H7 (cell line): ENCODE measurements at places on chromosomes 1 and 21.

DNA sequence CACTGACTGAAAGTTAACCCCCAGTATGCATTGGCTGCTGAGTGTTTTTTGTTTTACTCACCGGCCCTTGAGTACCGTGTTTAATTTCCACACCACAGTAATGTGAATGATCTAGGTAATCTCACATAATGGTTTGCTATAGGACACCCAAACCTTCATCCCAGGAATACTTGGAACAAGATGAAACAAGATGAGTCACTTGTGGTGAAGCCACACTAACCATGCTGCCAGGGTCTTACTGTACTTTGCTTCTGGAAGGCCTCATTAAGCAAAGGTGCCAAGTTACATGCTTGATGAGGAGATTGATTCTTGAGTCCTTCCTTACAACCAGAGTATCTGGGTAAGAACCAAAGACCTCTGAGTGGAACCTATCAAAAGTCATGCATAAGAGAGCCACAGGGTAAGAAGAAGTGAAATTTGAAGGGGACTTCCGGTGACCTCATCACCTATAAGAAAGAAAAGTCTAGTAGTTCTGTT lies 163.3 kb downstream of the NRIP1 start:
- no peak for DNase-seq

DNA sequence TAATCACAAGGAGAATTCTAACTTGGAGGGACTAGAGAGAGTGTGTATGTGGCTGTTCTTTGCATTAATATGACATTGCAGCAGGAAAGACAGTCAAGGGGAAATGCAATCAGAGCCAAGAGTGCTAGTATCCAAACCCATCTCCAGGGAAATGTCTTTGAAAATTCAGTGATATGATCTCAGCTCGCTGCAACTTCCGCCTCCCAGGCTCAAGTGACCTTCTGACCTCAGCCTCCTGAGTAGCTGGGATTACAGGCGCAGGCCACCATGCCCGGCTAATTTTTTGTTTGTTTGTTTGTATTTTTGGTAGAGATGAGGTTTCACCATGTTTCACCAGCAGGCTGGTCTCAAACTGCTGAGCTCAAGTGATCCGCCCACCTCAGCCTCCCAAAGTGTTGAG lies 16.3 kb downstream of the VASH2 start:
- DNase-seq = no peak

GRCh38 chr1:69313118-69313517 lies 254.6 kb upstream of the LRRC7 start:
- no peak for DNase-seq

DNA sequence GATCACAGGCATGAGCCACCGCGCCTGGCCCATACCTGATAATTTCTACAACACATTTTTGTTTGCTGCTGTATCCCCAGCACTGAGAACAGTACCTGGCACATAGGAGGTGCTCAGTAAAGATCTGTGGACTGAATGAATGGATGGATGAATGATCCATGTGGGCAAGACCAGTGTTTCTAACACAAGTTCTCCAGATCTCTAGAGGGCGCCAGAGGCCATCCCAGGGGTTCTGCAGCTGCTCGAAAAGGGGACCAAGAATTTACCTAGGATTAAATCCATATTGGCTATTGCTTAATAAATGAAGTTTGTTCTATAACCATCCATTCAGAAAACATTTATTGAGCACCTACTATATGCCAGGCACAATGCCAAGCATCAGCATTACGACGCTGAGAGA lies 167.7 kb downstream of the ACTL8 start:
- DNase-seq = peak; percentile 82

DNA sequence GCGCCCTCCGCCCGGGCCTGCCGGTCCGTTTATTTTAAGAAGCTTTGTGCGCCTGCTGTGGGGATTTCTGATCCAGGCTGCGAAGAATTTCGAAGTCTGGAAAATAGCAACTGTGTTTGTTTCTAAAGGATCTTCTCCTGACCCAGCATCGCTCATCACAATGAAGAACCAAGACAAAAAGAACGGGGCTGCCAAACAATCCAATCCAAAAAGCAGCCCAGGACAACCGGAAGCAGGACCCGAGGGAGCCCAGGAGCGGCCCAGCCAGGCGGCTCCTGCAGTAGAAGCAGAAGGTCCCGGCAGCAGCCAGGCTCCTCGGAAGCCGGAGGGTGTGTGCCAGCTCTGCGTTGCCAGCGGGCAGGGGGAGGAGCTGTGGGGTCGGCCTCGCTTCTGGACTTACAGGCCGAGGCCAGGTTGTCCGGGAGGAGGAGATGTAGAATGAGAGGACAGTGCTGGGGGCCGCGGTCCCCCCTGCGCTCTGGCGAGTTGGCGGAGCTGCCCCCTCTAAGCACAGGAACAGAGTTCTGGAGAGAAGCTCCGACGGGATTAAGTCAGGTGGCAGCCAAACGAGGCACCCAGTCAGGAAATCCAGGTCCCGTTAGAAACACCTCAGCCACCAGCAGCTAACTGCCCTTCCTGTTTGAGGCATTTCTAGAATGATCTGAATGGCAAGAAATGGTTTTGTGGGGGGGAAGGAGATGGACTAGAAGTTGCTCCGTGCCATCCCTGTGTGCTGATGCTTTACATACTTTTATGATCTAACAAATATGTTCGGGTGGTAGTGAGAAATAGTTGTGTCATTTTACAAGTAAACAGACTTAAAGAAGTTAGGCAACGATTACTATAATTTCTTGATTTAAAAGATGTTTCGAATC lies 948 bp downstream of the TXLNA start:
- peak; percentile 87 for DNase-seq

DNA sequence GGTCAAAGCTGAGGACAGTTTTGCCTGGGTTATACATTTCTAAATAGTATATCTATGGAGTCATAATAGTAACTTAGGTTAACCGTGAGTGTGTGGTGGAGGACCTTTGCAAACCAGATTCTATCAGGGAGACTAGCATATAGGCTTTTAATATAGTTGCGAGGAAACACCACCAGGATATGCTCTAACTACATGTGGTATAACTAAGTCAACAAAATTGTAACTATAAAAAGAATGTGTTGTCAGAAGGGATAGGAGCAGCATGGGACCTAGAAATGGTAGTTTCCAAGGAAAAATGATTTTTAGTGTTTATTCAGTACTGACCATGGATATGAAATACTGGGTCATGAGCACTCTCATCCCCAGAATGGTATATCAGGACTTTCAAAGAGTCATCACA lies 338.1 kb downstream of the TGFB2 start:
- no peak for DNase-seq

GRCh38 chr1:42933610-42934491 lies 24.8 kb downstream of the SLC2A1 start:
- DNase-seq = peak; percentile 13

GRCh38 chr1:226976978-226977642 lies 37.0 kb downstream of the COQ8A start:
- DNase-seq = no peak

GRCh38 chr21:25801217-25802014 lies 66.6 kb downstream of the GABPA start:
- DNase-seq = peak; percentile 67

DNA sequence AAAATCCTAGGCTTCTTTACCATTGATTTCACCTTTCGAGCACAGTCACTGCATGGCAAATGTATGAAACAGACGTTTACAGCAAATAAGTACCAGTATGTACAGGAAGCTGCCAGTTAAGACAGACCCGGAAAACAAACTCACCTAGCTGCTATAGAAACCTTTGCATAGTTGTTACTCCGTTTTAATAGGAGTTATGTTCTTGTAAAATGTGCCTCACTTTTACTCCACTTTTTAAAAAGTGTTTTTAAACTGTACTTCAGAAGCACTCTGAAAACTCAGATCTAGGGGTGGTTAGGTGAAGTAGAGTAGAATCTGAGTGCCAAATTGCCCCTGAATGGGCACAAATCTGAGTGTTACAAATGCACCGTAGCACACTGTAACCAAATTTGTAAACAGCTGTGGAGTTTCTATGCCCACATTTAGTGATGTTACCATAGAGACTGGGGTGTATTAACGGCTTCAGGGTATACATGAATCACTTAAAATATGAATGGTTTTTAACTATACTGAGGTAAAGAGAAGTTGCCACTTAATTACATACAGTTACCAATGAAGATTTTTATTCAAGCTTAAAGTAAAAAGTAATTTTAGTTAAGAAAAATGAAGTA lies 30.7 kb downstream of the CNIH4 start:
- DNase-seq = no peak

DNA sequence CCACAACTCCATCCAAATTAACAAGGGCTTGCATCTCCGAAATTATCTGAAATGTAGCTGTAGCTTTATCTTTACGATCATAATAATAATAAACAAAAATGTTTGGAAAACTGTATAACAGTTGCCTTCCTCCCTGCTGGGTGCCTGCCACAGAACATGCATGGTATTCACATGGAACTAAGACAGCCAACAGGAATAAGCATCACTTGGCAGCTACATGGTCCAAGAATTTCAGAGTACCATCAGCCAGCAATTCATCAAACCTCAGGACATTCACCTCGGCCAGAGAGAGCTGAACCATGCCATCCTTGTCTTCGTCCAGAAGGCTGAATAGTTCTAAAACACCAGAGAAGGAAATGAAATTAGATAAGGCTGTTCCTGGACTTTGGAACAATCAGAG lies 122.7 kb downstream of the CAPN8 start:
- no peak for DNase-seq

DNA sequence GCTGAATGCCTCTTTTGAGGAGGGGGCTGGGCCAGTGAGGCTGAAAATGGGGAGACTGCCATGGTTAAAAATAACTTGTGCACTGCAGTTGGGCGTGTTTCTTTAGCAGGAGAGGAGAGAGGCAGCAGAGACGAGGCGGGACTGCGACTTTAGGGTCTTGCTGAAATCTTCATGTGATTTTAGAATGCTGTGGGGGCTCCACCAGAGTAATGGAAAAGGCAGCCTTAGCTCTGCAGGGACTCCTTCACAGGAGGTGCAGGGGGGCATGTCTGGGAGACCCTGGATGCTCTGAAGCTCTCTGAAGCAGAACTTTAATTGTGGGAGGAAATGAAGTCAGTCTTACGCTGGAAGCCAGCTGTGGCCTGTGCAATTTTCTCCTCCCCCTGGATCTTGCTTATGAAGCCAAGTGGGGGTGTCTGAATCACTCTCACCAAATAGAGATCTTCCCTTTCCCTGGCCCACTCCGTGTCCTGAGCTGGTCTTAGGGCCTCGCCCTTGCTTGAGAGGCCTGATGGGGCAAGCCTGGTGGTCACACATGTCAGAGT lies 60.8 kb downstream of the NDUFS5 start:
- DNase-seq = peak; percentile 10

DNA sequence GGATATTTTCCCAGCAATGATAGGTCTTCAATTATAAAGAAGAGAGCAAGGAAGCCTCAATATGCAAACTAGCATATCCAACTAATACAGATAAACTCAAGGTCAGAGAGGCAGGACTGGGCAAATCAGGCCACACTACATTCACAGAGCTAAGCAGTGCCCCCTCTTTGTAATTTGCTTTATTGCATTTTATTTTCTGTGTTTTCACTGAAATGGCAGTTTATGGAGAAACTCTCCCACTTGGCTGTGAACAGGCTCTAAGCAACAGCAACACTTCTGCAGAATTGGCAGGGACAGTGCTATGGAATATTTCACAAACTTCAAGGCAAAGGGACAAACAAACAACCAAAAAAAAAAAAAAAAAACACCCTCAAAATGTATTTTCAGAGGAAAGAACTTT lies 93.4 kb upstream of the SOD1 start:
- no peak for DNase-seq

- no peak for DNase-seq
These were observed 10.5 kb upstream of the SRP9 start for GRCh38 chr1:225766967-225767633.

- no peak for DNase-seq
These were observed 64.9 kb downstream of the PTGS2 start for GRCh38 chr1:186615332-186615731.

DNA sequence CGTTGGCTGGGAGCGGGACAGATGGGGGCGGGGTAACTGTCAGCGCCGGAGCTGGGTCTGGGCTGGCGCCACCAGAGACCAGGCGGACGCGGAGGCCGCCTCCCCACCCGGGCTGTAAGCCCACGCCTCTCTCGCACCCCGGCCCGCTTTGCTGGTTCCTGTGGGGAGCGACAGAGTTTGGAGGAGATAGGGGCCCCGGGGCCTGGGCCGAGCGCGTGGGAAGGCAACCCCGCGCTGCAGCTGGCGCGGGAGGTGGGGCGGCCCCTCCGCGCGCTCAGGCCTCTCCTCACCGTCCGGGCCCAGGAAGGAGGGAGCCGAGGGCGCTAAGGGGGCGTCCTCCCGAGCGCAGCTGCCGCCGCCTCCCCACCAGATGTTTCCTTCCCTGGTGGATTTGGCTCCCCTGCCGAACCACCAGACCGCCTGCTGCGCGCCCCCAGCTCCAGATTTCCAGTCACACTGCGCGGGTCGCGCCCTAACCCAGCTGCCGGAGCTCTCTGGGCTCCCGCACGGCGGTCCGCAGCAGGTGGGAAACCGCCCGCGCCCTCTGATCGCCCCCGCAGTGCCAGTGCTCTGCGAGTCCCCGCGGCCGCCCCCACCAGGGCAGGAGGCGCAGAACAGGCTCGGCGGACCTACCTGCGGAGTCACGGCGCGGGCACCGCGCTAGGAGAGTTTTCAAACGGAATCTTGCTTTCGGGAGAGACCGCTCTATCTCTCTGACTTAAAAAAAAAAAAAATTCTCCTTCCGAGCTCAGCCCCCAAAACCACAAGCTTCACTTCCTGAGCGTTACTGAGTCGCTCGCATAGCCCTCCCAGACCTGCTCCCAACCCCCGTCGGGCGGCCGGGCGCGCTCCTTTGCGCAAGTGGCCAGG lies 1.1 kb downstream of the GFI1 start:
- peak; percentile 82 for DNase-seq

- no peak for DNase-seq
These were observed 5.2 kb upstream of the EXTL1 start for GRCh38 chr1:26016258-26016952.

DNA sequence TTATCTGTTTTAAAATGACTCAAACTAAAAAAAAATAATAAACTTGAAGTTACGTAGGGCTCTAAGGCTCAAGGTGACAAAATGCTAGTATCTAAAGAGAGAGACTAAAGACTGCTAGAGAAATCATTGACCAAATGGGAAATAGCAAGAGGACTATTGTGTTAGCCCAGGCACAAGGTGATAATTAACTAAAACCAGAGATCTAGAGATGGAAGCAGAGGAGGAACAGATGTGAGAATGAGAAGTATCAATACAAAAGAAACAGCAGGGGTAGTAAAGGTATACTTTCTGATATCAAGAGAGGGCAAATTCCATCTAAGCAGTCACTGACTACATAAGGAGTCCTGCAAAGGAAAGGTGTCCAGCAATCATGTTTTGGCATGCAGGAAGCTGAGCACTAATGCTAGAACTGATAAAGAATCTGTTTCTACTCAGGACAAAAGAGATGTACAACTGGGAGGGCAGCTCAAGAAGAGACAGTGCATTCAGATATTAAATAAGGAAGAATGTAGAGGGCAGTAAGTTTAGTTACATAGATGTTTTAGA lies 100.2 kb upstream of the GNG4 start:
- DNase-seq = no peak

DNA sequence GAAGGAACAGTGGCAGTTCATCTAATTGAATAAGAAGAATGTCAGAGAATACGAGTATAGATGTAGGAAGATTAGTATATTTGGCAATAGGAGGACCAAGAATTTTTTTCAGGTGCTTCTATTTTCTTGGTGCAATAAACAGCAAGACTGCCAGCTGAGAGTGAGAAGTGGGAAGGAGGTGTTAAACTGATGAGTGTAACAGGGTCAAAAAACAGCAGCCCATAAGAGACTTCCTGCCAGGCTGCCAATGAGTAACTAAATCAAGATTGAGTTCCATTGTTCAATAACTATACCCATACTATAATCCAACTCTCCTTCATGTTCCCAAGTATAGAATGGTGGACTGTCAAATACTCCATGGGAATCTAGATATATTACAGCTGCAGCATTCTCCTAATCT lies 28.7 kb downstream of the LYST start:
- DNase-seq = no peak

- no peak for DNase-seq
These were observed 134.2 kb downstream of the EDEM3 start for GRCh38 chr1:184620469-184620868.
